Caco-2 (cell line): ENCODE measurements at places on chromosomes 7 and 10. TPM values are rescaled to one million over a fixed set of nuclear protein-coding genes. Genes with fewer than 3 reads are reported as not detected.
A peak's percentile ranks its signal among the peaks of the same experiment; 100 is the strongest.

DNA sequence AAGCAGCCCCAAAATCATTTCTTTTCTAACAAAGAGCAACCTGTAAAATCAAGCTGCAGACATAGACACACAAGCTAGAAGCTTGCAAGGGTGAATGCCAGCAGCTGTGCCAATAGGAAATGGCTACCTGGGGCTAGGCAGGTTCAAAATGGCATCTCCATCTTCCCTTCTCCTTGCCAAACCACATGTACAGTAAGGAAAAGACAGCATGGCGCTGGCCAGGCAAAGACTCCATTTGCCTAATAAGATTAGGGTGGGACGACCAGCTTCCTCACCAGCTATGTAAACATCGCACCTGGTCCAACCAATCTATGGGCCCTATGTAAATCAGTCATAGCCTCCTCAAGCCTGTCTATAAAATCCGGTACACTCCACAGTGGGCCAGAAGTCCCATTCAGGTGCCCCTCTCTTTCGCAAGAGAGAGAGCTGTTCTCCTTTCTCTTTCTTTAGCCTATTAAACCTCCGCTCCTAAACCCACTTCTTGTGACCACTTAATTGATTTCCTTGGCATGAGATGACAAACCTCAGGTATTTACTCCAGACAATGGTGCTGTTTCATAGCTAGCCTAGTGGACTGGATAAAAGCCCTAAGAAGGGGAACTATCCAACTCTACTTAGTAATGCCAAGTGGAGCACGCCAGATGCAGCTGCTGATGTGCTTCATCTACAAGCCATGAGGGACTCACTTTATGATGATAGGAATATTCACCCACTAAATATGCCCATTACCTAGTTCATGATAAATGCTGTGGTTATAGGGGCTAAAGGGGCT, 44.1 kb downstream of the HTR7 start:
- H3K27ac ChIP-seq: no peak overlapping the region
- H3K36me3 ChIP-seq: no peaks in the 10 kb centered on the region
- no peaks in the 10 kb centered on the region for H3K27me3 ChIP-seq
- no peak for DNase-seq
- H3K4me1 ChIP-seq: no peaks in the 10 kb centered on the region

GRCh38 chr7:30005464-30005863, 15.9 kb upstream of the SCRN1 start:
- no peaks in the 10 kb centered on the region for H3K4me1 ChIP-seq
- no peak overlapping the region for H3K27ac ChIP-seq
- H3K36me3 ChIP-seq: no peaks in the 10 kb centered on the region
- no peaks in the 10 kb centered on the region for H3K27me3 ChIP-seq

DNA sequence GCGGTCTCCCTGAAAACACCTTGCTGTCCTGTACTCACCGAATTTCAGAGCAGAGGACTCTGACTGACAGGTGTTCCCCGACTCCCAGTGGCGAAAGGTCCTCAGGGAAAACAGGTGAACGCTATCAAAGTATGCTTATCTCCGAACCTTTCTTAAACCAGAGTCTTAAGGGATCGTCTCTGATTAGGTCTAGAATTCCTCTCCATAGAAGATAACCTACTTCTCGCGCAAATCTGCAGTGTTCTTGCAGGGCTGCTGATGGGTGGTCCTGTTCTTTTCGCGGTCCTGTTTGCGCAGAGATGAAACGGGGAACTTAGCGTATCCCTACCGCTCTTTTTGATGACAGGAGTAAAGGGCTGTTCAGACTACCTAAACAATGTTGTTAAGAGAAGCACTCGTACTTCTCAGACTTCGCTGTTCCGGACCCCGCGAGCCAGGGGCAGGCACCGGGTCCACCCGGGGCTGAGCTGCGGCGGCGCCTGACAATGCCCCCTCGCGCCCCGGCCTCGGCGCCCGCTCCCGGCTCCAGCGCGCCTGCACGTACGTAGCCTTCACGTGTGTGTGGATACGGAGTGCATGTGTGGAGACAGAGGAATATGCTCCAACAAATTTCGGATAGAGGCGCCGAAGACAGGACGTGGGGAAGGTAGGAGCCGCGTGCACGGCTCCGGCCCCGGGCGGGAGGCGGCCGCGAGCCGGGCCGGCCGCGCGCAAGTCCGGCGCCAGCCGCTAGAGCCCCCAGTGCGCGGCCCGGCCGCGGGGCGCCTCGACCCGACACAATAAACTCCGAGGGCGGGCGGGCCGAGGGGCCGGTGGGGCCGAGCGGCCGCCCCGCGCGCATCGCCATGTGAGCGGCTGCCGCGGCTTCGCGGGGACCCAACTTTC, 766 bp upstream of the ZMYND11 start:
- peak overlapping the region; percentile 58 for H3K4me3 ChIP-seq
- H3K4me1 ChIP-seq: peaks cover 40% of the 10 kb centered on the region
- peak overlapping the region; percentile 87 for H3K27ac ChIP-seq

DNA sequence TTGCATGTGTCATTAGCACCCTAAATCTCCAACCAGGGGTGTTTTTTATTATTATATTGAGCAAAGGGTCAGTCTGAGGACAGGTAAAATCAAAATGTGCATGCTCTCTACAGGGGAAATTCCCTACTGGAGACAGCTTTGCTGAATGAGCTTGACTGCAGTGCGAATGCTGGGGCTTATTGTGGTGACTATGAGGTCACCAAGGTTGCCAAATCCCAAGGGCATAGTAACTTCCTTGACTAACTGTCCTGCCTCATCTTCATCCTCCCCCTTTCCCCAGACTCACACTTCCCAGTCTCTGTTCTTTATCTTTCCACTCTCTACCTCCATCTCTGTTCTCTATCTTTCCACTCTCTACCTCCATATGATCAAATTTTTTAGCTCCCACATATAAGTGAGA, 22.9 kb upstream of the AOC1 start:
- H3K4me1 ChIP-seq: peaks cover 22% of the 10 kb centered on the region
- no peak overlapping the region for H3K27ac ChIP-seq
- DNase-seq: no peak
- no peak overlapping the region for H3K4me3 ChIP-seq
- H3K27me3 ChIP-seq: no peaks in the 10 kb centered on the region

DNA sequence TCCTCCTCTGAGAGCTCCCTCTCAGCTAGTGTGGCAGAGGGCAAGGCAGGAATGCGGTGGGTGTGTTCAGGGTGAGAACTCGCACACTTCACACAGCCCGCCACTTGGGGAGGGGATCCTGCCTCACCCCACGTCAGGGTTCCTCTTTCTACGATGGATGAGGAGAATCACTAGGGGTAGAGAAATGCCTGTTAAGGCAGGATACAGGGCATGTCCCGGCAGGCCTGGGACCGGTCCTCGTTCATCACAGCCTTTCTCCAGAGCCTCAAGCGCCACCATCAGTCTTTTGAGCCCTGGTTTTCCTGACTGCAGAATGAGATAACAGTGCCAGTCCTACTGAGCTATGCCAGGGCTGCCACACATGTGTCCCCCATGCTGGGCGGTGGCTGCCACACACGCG, 546.7 kb upstream of the ADARB2 start:
- peaks cover 1% of the 10 kb centered on the region; the same call in 1 of the 2 replicates for H3K27me3 ChIP-seq
- no peak overlapping the region for H3K27ac ChIP-seq
- H3K4me1 ChIP-seq: no peaks in the 10 kb centered on the region
- H3K36me3 ChIP-seq: no peaks in the 10 kb centered on the region
- no peak for DNase-seq

The JCAD gene
- 10.0 and 13.0 TPM in 2 replicates for total RNA-seq

The PIP4K2A gene
- 25.2 and 26.9 TPM in 2 replicates for total RNA-seq

The HTR5A gene
- not detected in 2 replicates for total RNA-seq

The SORBS1 gene
- total RNA-seq: 39.3 and 44.1 TPM in 2 replicates

The IGF2BP3 gene
- total RNA-seq: 124 and 127 TPM in 2 replicates

The ITPRID1 gene
- total RNA-seq: 0.09 and 0.26 TPM in 2 replicates
